ENCODE measurements at places on chromosomes 5 and 9. TPM values are rescaled to one million over a fixed set of nuclear protein-coding genes. Genes with fewer than 3 reads are reported as not detected.

TAF11L14 gene
- polyA plus RNA-seq, result not detected

PTPRD gene
- not detected for polyA plus RNA-seq

GAS1 gene
- not detected for polyA plus RNA-seq

TMEM245 gene
- 6.3 TPM for polyA plus RNA-seq

PCDHGB4 gene
- 0.06 TPM for polyA plus RNA-seq

DAB2 gene
- polyA plus RNA-seq, result 0.03 TPM

TAF11L6 gene
- not detected for polyA plus RNA-seq

BHMT2 gene
- polyA plus RNA-seq, result not detected

ECPAS gene
- 19.8 TPM for polyA plus RNA-seq

TRPM6 gene
- polyA plus RNA-seq, result not detected

DNA sequence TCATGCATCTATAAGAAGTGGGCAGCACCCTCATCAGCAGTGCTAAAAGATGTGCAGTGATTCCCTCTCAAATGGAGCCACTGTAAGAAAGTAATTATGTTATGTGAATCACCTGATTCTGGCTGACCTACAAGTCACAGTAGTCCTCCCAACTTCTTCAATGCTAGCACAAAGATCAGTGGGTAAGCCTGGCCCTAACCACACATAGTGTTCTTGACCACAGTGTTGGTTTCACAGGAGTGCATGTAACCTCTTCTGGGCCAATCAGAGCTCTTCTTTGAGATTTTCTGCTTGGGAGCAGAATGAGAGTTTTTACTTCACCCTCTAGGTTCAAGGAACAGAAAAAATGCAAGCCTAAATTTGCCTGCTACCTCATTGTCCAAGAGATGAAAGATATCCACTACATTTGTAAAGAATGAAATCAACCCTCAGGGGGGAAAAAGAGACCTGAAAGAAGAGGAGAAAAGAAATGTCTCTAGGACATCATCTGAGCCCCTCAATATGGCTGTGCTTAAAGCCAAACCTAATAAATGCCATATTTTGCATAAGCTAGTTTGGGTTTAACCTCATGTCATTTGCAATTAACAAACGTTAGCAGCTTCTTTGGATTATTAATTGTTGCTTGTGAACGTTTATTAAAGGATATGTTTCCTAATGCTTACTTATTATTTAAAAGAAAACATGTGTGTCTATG is 65.3 kb upstream of the ADRB2 start:
- no peak for DNase-seq

DNA sequence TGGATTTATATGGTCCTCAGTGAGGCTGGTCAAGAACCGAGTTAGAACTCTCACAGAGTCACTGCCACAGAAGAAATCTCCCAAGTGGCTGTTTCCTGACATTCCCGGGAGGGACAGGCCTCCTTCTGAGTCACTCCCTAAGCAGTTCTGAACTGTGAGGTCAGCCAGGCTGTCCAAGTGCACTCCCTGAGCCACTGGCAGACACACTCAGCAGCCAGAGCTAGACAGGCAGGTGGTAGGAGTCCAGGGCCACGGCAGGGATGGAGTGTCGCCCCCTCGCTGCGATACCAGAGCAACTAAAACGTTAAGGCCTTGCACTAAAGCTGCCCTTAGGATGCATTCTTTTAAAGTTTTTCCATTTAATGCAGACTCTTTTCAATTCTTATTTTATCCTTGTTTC is 3.4 kb downstream of the IL4 start:
- no peak for DNase-seq

GRCh38 chr5:96336351-96336985 is 96.6 kb downstream of the PCSK1 start:
- DNase-seq, result peak; percentile 75

DNA sequence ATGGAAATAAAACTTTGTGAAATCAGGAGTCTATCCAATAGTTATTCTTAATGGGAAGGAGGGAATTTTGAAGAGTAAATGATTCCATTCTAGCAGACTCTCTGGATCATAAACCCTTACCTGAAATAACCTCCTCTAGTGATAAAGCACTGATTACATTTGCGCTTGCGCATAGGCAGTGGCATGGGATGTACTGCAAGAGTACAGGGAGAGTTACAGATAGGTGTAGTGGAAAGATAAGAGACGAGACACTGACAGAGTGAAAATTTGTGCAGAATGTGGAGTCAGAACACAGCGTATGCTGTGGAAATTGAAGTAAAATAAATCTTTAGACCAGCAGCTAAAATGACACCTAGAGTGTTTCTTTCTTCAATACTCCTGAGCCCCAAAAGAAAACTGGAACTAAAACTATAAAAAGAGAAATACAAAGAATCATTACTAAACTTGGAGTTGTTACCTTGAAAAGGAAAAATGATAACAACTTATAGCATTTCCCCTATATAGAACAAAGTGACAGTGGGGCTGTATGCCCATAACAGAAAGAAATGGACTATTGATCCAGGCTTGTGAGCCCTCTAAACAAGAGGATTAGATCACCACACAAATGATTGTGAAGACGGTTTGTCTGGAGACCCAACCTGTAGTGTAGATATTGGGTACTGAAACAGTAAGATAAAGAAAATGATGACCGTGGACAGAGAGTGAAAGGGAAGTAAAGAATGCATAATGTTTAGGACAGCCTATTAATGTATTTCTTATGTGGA is 1471.2 kb upstream of the NUDT12 start:
- no peak for DNase-seq

GRCh38 chr5:87010736-87011135 is 256.9 kb upstream of the RASA1 start:
- DNase-seq, result no peak

DNA sequence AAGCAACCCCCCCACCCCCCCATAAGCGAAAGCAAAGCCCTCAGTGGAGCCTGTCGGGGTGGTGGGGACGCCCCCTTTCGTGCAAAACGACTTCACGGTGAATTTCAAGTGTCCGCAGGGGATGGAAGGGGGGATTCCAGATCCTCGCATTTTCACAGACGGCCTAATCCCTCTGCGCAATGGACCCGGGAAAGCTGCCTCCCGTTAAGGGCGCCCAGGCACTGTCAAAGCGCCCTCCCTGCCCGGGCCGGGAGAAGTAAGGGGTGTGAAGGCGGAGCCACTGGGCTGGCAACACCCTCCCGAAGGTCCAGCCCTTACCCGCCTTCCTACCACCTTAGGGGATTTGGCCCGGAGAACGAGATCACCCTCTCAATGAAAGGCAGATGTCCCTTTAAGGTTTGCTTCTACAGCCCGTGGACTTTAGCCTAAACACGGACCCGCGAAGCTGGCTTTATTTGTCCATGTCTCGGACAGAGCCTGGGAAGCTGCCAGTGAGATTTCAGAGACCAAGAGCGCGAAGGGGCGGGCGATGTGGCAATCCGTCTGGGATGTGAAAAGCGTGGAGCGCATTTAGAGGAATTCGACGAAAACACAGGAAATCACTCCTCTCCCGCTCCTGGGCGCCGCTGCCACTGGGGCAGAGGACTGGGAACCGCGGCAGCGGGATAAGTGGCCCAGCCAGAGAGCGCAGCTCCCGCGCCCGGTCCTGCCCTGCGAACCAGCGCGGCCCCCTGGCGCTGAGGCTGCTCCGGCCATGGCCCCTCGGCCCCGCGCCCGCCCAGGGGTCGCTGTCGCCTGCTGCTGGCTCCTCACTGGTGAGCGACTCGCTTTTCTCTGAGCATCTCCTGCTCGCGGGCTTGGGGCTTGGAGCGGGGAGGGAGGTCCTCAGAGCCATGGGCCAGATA is at the start of the genes ITGA1 and PELO:
Gene ITGA1, plus strand, starts transcription at position 317 of the 905 bp plus-strand sequence. Its CDS starts 438 bp downstream, at position 755.
Gene PELO, plus strand, starts transcription at position 317 of the 905 bp plus-strand sequence. CDS start 12,479 bp downstream, outside the sequence.
- DNase-seq, result peak; percentile 54

DNA sequence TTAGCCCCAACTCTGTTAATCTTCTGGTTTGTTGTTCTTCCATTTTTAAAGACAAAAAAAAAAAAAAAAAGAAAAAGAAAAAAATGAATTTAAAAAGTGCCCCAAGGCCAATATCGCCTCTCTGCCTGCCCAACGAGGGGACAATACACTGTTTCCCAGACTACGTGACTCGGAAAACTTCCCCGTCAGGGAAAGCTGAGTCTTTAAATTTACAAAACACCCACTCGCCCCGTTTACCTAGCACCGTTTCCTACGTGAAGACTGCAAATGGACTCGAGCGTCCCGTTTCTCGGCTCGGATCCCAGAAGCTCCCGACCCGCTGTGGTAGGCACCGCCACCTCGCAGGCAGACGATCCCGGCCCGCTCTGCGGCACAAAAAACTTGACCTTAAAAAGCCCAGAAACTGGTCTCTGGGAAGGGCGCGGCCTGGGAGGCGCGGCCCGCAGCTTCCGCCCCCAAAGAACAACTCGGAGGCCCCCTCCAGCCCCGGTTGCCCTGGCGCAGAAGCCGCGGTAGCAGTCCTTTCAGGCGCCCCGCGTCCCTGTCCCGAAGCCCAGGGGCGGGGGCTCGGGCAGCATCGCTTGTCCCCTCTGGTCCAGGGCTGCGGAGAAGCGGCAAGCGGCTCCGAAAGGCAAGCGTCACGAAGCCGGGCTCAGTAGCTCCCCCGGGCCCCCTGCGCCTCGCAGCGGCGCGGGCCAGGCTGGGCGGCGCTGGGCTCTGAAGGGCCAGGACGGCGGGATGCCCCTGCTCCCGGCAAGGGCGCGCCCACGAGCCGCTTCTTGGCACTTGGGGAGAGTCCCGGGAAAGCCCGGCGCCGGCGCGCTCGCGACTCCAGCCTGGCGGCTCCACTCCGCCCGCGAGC is at the start of gene GCNT4:
Gene GCNT4, minus strand, starts transcription at position 367 of the 862 bp plus-strand sequence. CDS start 22,521 bp downstream, outside the sequence.
- no peak for DNase-seq

DNA sequence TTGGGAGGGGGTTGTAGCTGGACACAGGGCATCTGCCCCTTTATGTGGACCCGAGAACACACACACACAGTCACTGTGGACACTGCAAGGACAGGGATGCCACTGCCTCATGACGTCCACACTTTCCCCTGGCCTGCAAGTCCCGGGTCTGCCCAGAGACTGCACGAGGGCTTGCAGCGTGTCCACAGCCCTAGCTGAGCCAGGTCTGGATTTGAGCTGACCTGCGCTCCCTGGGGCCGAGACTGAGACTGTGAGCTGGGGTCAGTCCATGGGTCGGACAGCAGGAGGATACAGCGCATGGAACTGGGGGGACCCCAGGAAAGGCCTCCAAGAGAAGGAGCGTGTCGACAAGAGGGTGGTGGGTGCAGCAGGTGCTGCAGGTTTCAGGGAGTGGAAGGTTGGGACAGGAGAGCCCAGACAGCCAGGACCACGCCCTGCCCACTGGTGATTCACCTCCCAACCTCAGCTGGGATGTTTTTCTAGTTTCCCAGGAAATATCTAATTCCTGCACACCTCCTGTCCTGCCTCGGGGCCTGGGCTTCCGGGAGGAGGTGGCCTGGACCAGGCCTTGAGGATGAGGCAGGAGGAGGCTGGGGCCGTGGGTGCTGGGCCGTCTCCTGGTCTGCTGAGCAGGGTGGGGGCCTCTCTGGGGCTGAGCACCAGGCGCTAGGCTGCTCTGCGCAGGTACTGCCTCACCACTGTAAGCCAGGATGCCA is 806 bp upstream of the RNF224 start:
- DNase-seq, result no peak

- no peak for DNase-seq
Measured at GRCh38 chr5:56429110-56429561, 196.0 kb upstream of the ANKRD55 start.

GRCh38 chr5:179730852-179731251 is 1.8 kb upstream of the MAML1 start:
- no peak for DNase-seq

GRCh38 chr5:139745800-139746690 is 49.6 kb upstream of the PSD2 start:
- DNase-seq, result peak; percentile 84

DNA sequence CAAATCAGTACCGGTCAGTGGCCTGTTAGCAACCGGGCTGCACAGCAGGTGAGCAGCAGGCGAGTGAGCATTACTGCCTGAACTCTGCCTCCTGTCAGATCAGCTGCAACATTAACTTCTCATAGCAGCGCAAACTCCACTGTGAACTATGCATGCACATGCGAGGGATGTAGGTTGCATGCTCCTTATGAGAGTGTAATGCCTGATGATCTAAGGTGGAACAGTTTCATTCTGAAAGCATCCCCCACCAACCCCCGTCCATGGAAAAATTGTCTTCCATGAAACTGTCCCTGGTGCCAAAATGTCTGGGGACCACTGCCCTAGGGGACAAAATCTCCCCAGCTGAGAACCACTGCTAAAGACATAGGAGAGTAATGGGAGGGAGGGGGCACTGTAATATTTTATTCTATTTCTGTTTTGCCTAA is 51.1 kb downstream of the P4HA2 start:
- DNase-seq, result peak; percentile 21

DNA sequence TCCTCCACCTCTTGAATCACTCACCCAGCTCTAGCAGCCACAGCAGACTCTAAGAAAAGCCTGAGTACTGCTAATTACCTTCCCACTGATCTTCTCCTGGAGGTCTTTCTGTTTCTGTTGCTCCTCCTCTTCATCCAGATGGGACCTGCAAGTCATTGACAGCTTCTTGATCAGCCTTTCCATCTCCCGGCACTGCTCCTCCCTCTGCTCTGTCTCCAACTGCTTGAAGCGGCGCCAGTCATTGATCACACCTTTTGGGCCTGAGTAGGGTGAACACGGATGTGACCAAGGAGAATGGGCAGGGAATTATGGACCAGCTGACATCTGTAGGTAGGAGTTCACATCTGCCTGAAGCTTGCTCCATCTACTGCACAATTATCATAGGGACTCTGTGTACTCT is 5.5 kb downstream of the PDCL start:
- no peak for DNase-seq

GRCh38 chr5:54638106-54638505 is 120.5 kb downstream of the SNX18 start:
- DNase-seq, result no peak

- DNase-seq, result no peak
Measured at GRCh38 chr5:142619815-142620214, 66.1 kb downstream of the FGF1 start.

- no peak for DNase-seq
Measured at GRCh38 chr9:104895572-104895971, 32.4 kb downstream of the ABCA1 start.

DNA sequence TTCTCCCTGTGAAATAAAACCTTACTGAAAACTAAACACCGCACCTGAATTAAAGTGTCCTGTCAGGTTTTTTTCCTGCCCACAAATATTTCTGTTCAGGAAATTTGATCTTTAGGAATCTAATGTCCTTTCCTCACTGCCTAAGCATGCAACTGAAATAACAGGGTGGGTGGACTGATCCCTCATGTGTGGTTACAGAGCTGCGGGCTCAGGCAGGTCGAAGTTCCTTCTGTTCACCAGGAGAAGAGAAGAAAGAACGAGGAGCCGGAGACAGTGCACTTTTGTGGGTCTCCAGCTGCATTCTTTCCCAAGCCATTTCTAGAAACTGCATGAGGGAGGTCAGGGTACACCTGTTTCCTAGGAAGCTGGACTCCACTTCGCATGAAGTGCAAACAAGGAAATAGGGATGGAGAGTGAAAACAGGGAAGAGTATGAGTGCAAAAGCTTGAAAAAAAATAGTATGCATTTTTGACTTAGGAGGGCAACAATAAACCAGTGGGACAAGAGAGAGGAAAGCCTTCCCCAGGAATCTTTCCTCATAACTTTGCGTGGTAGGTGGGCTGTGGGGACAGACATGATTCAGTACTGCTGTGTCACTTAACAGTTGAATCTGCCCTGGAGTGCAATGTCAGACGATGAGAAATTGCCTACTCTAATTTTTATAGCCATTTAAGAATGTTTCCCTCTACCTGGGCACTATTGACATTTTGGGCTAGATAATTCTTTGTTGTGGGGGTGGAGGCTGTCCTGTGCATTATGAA is 60.3 kb downstream of the GCNT1 start:
- no peak for DNase-seq

Measured in B cell (primary cell).